ENCODE measurements at places on chromosomes 12 and 14.

- no peak for DNase-seq
Measured at GRCh38 chr14:30869551-30870155, 4.7 kb upstream of the COCH start.

GRCh38 chr12:117119592-117120198, 20.5 kb upstream of the TESC start:
- DNase-seq: peak; percentile 65

- no peak for DNase-seq
Measured at GRCh38 chr14:80100681-80101080, 110.6 kb downstream of the DIO2 start.

DNA sequence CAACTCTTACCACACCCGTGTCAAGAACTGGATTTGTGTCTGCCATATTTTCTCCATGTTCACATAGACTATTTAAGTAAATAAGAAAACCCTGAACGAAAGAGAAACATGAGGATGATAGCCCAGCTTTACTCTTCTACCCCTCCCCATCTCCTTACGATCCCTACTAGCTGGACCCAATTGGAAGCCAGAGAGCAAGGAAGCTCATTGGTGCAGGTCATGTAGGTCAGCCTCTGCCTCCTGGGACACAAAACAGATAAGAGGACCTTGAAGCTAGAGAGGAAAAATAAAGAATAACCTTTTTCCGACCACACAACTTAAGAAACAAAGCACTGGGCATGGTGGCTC, 124.6 kb upstream of the ATF7IP start:
- no peak for DNase-seq

- no peak for DNase-seq
Measured at GRCh38 chr14:34021096-34021495, 70.2 kb upstream of the EGLN3 start.

GRCh38 chr12:10293151-10293550, 14.5 kb upstream of the KLRD1 start:
- no peak for DNase-seq

DNA sequence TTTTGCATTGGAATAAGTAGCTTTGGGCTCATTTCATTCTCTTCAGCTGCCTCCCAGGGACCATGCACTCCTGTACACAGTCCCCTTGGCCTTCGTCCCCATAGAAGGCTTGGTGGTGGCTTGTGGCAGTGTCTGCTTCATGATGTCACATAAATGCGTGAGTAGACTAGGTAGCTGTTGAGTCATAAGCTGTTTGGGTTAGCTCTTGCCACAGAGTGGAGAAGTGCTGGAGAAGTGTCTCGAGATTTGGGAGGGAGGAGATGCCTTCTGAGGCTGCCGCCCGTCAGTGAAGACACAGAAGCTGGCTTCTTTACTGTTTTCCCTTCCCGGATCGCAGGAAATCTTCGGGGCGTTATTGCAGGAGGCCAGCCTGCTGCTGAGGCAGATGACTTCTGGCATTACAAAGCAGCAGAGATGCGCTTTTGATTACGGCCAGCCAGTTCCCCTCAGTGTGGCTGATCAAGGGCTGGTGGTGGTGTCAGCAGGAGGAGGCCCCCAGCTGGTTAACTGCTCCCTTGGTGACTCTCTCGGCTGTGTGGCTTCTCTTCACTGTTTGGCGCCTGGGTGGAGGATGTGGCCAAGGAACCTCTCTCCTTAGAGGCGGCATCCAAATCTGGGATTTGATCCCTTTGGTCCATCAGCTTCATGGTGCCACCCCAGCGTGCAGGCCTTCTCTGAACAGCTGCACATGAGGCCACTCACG, 67.6 kb downstream of the AACS start:
- no peak for DNase-seq

GRCh38 chr12:93039930-93040329, 110.8 kb upstream of the EEA1 start:
- DNase-seq: no peak

All from GM20000 (cell line).